ENCODE measurements at places on chromosomes 6 and 20.

DNA sequence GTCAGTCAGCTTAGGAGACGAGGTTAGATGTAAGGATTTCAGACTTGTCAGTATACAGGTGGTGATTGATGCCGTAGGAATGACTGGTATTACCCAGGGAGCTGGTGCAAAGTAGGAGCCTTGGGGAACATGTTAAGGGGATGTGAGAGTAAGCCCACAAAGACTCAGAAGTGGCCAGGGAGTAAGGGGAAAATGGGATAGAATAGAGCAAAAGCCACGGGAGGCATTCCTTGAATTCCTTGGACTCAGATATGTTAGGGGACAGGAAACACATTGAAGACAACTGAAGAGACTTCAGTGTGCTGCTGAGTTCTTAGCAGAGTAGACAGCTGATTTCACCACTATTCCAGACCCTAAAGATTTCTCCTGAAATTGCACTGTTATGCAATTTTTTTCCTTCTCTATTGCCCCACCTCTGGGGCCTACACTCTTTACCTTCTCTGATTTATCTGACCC is 1.2 kb upstream of the ACAT2 start:
- no peak for DNase-seq

GRCh38 chr6:15562977-15563376 is 99.9 kb downstream of the DTNBP1 start:
- DNase-seq: no peak

- no peak for DNase-seq
Measured at GRCh38 chr20:37503256-37503927, 17.7 kb upstream of the NNAT start.

- no peak for DNase-seq
Measured at GRCh38 chr6:14626556-14626955, 509.0 kb downstream of the CD83 start.

DNA sequence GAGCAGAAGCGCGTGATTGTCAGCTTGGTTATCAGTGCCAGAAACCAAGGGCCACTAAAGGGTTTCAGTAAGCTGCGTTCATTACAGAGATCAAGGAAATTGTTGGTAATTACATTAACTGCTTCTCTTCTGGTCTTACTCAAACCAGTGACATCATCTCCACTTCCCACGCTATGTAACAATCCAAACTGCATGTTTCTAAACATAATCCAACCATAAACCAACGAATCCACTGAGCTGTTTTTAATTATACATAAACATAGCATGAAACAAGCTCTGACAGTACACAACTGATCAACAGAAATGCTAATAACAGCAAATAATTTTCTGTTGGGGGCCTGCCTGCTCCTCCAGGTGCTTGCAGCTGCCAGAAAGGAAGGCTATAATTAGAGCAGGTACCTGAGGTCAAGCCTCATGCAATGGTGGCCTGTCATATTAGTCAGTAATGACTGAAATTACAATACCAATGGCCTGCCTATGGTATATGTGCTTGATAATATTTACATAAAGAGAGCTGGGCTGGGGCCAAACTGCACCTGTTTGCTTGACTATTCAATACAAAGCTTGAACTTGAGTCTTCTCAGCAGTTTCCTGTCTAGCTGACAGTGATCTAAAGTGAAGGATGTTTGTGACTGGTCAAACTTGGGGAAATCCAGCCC is 40.1 kb downstream of the ILRUN start:
- no peak for DNase-seq

DNA sequence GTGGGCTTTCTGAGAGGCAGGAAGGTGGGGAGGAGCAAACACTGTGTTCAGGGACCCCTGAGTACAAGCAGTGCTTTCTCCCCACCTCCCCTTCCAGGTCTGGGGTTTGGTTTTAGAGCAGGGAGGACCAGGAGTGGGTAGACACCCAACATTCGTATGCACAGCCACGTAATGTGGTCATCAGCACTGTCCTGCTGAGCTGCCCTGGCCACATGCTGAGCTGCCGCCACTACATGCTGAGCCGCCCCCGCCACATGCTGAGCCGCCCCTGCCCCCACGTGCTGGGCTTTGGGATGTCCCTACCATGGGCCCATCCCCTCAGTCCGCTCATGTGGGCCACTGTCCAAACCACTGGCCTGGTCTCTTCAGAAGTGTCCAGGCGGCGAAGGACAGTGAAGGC is 214.9 kb upstream of the CST7 start:
- no peak for DNase-seq

DNA sequence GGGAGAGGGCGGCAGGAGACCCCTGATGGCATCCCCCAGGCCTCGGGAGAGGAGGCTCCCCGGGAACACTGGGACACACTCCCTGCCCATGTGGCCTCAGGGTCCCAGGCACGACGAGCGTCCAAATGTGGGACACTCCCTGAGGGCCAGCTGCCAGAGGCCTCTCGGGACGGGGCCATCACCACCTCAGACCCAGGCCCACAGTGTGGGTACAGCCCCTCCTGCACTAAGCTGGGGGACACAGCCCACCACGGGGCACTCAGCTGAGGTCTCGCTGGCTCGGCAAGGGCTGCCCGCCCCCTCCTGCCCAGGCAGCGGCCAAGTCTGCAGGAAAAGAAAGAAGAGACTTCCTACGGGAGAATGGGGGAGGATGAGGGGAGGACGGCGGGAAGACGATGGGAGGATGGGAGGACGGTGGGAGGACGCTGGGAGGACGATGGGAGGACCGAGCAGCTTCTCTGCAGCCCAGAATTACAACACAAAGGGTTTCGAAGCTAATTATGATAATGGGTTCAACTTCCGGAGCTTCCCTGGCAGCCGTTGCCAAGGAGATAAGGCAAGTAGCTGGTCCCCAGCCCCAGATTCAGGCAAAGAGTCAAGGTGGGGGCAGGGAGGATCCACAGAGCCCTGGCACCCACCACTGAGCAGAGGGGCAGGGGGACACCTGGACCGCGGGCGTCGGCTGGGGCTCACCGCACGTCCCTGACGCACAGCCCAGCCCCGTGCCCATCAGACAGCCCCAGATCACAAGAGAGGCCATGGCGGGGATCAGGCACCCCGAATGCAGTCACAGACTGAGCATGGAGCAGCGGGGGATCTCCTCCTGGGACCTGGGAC is 17.5 kb downstream of the KCNQ2 start:
- no peak for DNase-seq

DNA sequence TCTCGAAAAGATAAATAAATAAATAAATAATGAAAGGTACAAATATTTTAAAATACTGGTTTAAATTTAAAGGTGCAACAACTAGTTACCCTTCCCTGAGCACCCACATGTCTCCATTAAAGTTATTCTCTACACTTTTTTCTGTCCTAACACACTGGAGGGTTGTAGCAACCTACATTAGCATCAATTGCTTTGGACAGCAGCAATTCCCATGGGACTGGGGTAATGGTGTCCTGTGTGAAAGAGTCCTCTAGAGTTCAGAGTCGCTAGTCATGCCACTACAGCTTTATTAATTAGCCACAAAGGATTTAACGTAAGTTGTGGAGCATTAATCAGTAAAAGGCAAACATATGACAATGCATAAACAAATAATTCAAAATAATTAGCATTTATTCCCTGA is 14.1 kb upstream of the CD24 start:
- DNase-seq: no peak

- no peak for DNase-seq
Measured at GRCh38 chr6:6176127-6176526, 144.3 kb downstream of the F13A1 start.

- DNase-seq: no peak
Measured at GRCh38 chr6:33841070-33841469, 37.3 kb upstream of the MLN start.

- no peak for DNase-seq
Measured at GRCh38 chr20:63701329-63702035, 5.0 kb downstream of the TNFRSF6B start.

DNA sequence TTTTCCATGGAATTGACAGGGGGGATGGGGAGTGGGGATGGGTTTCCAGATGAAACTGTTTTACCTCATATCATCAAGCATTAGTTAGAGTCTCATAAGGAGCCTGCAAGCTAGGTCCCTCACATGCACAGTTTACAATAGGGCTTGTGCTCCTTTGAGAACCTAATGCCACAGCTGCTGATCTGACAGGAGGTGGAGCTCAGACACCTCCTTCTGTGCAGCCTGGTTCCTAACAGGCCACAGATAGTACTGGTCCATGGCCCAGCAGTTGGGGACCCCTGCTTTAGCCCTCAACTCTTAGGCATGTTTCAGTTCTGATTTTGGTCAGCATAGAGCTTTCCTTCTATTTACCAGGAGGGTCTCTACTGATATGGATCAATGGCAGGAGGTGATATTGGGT is 251.6 kb downstream of the LAMA2 start:
- DNase-seq: peak; percentile 6

DNA sequence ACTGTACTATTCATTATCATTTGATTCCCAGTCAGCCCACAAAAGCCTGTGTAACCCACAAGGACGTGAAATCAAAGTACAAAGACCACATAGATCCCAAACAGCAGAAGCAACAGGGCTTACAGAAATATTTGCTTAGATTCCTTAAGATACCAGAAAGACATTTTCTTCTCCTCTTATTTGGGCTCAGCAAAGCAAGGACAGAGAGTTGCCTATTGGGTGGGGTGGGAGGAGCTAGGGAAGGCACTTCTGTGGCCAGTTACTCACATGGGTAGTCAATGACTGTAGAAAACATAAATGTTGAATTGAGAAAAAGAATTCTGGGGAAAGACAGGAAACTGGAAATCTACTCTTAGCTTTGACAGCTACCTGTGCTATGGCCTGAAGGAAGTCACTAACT is 19.8 kb downstream of the PDE7B start:
- no peak for DNase-seq

DNA sequence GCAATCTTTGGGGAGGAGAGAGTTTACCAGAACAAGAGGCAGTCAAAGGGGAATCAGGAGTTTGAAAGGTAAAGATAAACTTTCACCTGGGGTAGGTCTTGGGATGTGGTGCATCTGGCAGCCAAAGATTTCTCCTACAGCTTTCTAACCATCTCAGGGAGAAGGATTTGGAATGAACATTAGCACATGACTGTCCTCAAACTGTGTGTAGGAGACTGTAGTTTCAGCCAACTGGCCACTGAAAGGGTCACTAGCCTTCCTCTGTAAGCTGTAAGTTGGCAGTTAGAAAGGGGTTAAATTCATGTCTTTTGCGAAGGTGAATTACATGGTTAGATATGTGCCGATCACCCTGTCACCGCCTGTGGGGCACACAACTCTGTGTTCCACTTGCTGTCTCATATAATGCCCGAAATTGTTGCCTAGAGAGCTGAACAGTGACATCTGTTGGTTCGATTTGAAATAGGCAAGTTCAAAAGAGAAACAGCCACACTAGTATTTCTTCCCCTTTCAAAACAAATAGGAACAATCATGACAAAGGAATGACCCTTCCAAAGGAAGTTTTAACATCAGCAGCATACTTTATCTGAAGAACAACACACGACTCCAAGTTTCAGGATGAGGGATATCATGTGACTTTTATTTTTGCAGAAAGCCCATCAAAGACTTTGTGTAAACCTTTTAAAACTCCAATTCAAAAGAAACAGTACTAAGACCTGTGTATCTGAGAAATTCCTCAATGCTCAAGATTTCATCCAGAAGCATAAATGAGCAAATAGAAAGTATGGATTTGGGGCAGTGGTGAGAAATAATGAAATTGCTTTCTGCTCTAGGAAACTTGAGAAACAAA is 1.1 kb upstream of the OPN5 start:
- no peak for DNase-seq

DNA sequence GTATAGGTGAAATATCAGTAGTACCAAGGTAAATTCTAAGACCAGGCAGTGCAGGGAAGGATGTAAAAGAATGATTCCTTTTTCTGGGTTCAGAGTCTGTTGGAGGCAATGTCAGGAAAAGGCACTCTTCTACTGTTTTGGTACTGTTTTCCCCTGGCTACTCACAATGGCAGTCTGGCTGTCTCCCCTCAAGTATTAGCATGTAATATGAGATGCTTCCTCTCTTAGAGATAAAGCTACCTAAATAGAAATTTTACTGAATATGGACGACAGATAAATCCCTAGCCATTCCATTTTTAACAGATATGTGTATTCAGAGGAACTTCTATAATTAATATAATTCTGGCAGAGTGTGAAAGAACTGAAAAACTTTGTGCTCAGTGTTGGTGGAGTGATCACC is 3.5 kb downstream of the RNF8 start:
- no peak for DNase-seq

- DNase-seq: no peak
Measured at GRCh38 chr6:147504848-147505247, 3.6 kb upstream of the SAMD5 start.

GRCh38 chr20:873875-874607 is 40.5 kb downstream of the FAM110A start:
- no peak for DNase-seq

DNA sequence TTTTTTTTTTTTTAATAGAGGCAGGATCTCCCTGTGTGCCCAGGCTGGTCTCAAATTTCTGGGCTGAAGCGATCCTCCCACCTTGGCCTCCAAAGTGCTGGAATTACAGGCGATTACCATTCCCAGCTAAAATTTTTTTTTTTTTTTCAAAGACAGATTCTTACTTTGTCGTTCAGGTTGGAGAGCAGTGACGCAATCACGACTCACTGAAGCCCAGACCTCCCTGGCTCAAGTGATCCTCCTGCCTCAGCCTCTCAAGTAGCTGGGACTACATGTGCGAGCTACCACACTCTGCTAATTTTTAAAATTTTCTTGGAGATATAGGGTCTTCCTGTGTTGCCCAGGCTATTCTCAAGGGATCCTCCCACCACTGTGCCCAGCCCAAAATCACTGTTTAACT is 58.0 kb upstream of the MYO6 start:
- no peak for DNase-seq

GRCh38 chr6:37850260-37850659 is 30.7 kb downstream of the ZFAND3 start:
- DNase-seq: no peak

DNA sequence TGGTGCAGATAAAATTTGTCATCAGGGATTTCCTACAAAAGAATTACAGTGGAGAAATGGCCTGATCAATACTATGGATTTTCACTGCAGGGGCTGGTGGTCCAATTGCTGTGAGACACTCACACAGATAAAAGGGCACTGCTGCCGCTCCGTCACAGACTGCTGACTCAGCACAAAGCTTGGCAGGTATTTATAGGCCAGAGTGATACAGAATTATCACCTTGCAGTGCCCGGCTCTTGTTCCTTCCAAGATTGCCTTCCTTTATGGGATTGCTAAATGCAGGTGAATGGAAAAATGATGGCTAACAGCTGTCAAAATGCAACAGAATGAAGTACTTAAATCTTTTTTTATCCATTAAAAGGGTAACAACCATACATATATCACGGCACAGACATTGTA is 247.8 kb upstream of the ZFP64 start:
- DNase-seq: no peak

- no peak for DNase-seq
Measured at GRCh38 chr6:168416531-168416930, 24.5 kb upstream of the SMOC2 start.

- DNase-seq: no peak
Measured at GRCh38 chr20:58579819-58580473, 64.7 kb upstream of the APCDD1L start.
